ENCODE measurements at places on chromosomes 5 and 9.
A peak's percentile ranks its signal among the peaks of the same experiment; 100 is the strongest.

- H3K27me3 ChIP-seq: no peaks in the 10 kb centered on the region
- DNase-seq: no peak
- peaks cover 4% of the 10 kb centered on the region for H3K36me3 ChIP-seq
- H3K4me3 ChIP-seq: no peak overlapping the region
Measured at GRCh38 chr5:53569453-53569852, 9.0 kb downstream of the NDUFS4 start.

- no peaks in the 10 kb centered on the region for H3K36me3 ChIP-seq
- DNase-seq: peak; percentile 75
- no peak overlapping the region for H3K27ac ChIP-seq
Measured at GRCh38 chr5:146565764-146566367, 49.9 kb upstream of the GPR151 start.

DNA sequence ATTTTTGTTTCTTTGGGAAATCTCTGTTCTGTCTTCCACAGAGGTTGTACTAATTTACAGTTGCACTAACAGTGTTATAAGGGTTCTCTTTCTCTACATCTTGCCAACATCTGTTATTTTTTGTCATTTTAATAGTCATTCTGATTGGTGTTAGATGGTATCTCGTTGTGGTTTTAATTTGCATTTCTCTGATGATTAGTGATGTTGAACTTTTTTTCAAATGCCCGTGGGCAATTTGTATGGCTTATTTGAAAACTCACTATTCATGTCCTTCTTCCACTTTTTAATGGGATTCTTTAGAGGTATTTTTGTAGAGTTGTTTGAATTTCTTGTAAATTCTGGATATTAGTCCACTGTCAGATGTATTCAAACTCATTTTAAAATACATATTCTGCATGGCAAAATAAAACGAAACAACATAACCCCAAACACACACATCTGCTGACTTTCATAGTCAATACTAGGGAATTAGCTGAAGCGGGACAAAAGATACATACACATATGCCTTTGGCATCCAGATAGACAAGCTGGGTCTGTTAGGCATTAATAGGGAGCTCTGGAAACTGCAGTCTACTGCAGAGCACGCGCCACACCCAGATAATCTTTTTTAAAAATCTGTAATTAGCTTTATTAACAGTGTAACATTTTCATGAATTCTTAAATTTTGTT is 5.8 kb upstream of the SPATA31C2 start:
- DNase-seq: peak; percentile 49

DNA sequence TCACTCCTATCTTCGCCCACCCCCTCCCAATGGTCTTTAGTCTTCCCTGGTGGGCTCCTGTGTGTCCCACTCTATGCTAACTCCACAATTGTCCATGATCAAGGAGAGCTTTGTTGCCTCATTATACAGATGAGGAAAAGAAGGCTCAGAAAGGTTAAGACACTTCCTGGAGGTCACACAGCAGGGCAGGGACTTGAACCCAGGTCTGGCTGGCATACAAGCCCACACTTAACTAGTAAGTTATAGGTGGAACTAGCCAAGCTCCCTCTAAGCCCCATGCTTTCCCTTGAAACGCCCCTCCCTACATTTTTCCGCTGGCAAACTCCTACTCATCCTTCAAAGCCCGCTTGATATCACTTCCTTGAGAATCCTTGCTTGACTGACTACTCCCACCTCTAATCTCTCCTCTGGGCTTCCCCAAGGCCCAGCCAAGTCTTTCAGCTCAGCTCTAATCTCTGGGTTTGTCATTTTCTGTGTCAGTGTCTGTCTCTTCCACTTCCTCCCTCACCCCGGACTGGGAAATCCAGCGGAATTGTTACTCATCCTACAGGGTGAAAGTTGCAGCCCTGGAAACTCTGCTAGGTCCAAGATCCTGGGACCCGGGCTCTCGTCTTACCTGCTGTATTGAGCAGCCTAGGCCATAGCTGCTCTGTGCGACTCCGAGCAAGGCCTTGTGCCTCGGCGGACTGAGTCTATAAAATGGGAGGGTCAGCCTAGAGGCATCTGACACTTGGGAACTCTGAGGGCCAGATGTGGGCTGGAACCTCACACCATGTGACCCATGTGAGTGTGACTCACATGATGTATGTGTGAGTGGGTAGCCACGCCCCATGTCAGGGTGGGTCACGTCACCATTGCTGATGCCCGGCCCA is 144.5 kb downstream of the GAPVD1 start:
- H3K4me3 ChIP-seq: no peak overlapping the region
- DNase-seq: no peak
- no peaks in the 10 kb centered on the region for H3K4me1 ChIP-seq
- H3K27ac ChIP-seq: no peak overlapping the region

DNA sequence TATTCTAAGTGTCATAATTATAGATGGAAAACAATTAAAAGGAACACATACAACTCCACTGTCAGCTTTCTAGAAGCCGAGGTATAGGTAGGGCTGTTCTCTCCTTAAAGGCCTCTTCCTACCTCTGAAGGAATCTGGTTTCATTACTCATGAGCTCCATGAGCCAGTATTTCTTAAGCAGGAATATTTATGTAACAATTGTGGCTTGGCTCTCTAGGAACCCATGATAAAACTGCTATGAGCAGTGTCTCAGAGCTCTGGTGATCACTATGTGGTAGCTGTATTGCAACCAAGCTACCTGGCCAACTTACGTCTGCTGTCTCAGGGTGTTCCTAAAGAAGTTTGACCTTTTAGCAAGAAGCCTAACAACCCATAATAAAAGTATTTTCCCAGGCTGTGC is 157.7 kb downstream of the CEP120 start:
- H3K27ac ChIP-seq: no peak overlapping the region
- H3K4me3 ChIP-seq: no peak overlapping the region
- no peak for DNase-seq
- H3K4me1 ChIP-seq: no peaks in the 10 kb centered on the region

DNA sequence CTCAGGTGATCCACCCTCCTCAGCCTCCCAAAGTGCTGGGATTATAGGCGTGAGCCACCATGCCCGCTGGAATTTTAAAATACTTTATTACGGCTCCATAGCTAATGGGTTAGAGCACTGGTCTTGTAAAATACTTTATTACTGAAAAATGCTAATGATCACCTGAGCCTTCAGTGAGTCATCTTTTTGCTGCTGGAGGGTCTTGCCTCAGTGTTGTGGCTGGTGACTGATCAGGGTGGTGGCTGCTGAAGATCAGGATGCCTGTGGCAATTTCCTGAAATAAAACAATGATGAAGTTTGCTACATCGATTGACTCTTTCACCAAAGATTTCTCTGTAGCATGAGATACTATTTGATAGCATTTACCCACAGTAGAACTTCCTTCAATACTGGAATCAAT is 26.0 kb upstream of the GNE start:
- H3K27me3 ChIP-seq: no peaks in the 10 kb centered on the region
- no peak overlapping the region for H3K27ac ChIP-seq
- H3K4me3 ChIP-seq: no peak overlapping the region
- no peak for DNase-seq
- no peaks in the 10 kb centered on the region for H3K36me3 ChIP-seq

GRCh38 chr9:2385746-2386145 is 235.8 kb upstream of the VLDLR start:
- DNase-seq: no peak
- no peaks in the 10 kb centered on the region for H3K27me3 ChIP-seq
- peak overlapping the region; percentile 39 for H3K27ac ChIP-seq
- no peaks in the 10 kb centered on the region for H3K36me3 ChIP-seq

- no peak for DNase-seq
- H3K27ac ChIP-seq: no peak overlapping the region
- H3K4me3 ChIP-seq: no peak overlapping the region
- H3K27me3 ChIP-seq: no peaks in the 10 kb centered on the region
- H3K4me1 ChIP-seq: peaks cover 1% of the 10 kb centered on the region
Measured at GRCh38 chr5:164146223-164146622, 640.8 kb downstream of the MAT2B start.

DNA sequence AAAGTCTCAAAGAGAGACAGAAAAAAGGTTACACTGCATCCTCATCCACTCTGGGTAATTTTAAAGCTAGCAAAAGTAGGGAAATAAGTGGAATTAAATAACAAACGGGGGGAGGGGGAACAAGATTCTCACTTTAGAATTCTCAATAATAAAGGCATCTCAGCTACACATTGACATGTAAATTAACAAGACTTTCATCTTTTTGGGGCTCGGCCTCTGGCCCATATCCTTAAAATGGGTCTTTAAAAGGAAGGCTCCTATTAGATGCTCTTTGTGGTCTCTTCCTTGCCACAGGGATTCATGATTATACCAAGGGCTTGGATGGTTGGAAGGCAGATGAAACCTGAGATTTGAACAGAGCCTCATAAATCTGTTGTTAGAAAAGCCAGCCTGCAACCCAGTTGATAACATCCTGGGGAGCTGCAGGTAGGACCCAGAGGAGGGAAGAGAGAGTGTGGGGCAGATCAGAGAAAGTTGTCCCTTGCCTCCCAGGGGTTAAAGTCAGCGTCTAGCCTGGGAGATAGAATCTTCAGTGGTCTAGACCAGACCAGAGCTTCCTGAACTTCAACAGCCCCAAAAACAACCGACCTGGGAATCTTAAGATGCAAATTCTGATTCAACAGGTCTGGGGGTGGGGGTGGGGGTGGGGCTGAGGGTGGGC is 135.9 kb downstream of the GCNT1 start:
- H3K27me3 ChIP-seq: peaks cover 64% of the 10 kb centered on the region
- H3K4me1 ChIP-seq: no peaks in the 10 kb centered on the region
- no peak overlapping the region for H3K27ac ChIP-seq
- H3K36me3 ChIP-seq: no peaks in the 10 kb centered on the region
- no peak overlapping the region for H3K4me3 ChIP-seq
